ENCODE measurements at places on chromosomes 4 and X.

DNA sequence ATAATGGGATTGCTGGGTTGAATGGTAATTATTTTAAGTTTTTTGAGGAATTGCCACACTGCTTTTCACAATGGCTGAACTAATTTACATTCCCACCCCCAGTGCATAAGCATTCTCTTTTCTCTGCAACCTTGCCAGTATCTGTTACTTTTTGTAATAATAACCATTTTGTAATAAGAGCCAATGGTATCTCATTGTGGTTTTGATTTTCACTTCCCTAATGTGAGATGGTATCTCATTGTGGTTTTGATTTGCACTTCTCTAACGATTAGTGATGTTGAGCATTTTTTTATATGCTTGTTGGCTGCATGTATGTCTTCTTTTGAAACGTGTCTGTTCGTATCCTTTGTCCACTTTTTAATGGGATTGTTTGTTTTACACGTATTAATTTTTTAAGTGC lies 213.1 kb upstream of the HDX start:
- no peak for DNase-seq

DNA sequence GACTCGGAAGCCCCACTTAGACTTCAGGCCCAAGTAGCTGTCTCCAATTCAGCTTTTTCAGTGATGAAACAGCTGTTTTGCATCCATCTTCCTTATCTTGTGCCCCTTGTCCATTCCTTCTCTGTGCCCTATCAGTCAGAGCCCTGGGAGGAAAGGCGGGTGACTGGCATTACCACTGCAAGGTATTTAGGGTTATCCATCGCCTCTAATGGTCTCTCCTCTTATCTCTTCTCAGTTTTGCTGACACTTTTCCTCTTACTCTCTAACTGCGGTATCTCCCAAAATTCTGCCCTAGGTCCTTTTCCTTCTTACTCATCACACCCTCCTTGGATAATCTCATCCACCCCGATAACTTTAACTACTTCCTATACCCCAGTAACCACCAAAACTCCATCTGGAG lies 13.7 kb downstream of the GAB3 start:
- no peak for DNase-seq

DNA sequence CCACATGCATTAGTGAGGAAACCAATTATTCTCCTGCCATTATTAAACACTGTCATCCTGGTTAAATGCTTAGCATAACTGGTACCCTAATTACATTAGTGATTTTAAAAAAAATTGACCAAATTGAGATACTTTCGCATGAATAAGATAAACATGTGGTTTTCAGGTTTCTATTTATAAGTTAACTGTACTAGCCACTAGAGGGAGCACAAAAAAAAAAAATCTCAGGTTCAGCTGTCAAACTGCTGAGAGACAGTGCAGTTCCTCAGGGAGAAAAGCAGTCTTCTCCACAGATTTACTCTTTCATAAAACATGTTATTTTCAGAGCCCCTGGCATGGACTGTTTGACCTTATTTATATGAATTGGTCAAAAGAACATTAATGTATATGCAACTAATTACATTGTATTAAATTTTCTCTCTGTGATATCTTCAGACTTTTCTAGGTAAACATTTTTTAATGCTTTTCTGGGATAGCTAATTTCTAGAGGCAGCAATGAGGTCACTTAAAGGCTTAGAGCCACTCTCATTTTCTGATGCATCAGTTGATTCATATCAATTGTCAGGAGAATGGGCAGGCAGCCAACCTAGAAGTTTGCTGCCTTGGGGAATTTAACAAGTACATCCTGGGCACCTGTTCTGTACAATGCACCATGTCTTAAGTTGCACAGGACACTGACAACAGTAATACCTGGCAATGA lies 167.5 kb downstream of the CDS1 start:
- DNase-seq, result no peak

GRCh38 chr4:38086151-38086848 lies 126.1 kb downstream of the PTTG2 start:
- no peak for DNase-seq

DNA sequence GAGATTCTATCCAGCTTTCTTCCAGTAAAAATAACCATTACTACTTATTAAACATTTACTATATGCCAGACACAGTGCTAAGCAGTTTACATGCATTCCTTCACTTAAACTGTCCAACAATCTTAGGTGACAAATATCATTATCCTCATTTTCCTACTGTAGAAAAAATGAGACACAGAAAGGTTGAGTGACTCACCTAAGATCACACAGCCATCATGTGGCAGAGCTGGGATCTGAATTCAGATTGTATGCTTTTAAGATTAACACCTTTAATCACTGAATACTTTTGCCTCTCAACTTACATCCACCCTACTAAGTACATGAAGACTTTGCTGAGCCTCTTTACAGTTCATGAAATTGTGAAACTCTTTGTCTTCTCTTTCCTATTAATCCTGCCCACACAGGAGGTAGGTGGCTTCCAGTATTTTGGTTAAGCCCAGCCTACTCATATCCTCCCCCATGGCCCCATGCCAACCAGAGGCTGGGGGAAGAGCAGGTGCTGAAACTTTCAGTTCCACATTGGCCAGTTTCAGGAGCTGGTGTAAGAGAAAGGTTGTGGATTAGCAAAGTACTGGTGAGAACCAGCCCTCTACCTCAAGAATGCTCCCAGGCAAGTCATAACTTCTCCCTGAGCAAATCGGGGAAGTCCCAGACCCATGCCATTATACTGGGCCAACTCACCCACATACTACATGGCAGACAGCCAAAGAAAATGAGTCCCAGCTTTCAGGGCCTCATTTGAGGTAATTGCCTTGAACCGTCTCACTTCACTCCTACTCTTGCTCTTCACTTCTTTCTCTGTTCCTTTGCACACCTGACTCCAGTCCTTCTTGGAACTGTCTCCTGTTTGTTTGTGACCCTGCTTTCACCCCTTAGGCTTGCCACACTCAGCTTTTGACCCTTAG lies 211.1 kb downstream of the GUCY2F start:
- DNase-seq, result no peak

DNA sequence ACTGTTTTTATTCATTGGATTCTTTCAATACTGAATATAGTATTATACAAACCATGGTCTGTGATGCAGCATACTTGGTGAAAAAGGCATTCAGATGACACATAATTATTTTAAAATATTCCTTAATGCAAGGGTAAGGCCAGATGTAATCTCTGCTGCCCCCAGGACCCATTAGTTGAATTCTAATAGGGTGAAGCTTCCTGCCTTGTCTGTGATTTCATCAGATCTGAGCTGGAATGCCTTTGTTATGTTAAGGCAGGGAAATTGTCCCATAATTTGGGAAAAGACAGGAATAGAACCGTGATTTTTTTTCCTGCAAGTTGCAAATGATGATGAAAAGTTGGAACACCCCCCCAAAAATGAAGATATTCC lies 26.1 kb downstream of the ZRSR2 start:
- no peak for DNase-seq

DNA sequence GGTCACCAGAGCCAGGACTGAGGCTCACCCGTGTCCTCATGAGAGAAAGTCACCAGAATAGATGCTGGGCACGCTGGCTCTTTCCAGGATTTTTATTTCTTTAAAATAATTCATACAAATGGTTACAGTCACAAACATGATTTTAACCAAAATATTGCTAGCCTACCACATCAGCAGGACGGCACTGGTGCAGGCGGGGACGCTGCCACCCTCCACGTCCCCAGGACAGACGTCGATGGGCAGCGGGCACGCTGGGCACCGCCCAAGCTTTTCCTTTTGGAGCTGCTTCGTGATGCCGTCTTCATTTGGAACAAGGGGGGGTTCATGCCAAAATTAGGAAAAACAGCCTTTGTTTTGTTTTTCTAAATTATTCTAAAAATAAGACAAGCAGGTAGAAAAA lies 37.6 kb downstream of the CTBP1 start:
- DNase-seq, result no peak

DNA sequence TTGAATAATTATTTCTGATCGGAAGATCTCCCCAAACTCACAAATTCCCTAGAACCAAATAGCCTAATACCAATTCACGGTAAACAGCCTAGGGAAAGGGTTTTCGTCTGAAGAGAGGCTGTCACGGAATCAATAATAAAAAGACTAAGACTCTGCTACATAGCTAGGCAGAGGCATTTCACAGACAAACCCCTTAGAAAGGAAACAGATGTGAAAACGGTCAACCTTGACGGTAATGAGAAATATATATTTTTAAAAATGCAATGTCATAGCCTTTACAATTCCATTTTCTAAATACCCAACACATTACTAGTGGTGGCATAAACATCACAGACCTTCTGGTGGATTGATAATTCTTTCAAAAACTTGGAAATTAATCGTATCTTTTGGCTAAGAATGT lies 28.4 kb downstream of the PROM1 start:
- DNase-seq, result no peak

DNA sequence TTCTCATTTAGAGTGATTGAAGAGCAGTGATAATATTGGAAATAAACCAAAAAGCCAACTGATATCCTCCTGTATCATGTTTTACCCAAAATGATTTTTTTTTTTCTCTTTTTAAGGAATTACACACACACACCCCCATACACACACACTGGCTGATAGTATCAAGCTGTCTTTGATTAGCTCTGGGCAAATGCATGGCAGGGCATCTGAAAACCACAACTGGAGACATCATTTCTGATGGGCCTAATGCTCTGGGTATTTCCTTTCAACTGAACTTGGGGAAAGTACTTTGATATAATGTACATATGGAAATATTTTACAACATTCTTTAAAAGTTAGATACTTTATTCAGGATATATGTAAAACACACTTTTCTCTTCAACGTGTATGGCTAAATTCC lies 14.2 kb upstream of the OSTC start:
- no peak for DNase-seq

DNA sequence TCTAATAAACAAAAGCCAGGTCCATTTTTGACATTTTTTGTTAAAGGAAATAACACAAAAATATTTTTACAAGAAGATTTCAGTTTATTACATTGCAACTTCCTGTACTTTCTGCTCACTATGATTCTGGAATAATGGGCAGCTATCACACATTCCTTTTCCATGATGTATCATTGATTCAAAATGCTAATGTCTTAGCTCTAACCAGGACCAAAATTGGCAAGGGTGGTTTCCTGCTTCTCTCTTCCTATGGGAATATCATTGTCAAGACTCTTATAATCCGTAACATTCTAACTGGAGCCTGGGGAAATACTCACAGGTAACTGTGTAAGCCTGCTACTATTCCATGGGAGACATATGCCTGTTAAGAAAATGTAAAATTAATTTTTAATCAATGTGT lies 218.6 kb downstream of the DCAF12L2 start:
- no peak for DNase-seq

DNA sequence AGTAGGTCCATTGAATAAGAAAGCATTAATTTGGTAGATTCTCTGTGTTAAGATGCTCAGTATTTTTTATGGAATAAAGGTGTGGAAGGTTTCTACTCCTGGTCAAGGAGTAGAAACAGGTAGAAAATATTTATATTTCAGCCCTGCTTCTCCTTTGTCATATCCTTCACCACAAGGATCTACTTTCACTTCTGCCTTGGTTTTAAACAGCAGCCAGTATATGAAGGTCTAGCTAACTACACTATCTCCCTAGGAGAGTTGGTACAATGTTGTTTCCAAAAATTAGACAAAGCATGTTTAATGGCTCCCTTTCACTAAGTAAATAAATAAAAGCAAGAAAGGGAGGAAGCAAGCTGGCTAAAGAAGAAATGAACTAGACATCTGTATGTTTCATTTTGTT lies 44.6 kb upstream of the GYPA start:
- DNase-seq, result no peak

- no peak for DNase-seq
Measured at GRCh38 chr4:176569301-176569700, 223.4 kb downstream of the VEGFC start.

DNA sequence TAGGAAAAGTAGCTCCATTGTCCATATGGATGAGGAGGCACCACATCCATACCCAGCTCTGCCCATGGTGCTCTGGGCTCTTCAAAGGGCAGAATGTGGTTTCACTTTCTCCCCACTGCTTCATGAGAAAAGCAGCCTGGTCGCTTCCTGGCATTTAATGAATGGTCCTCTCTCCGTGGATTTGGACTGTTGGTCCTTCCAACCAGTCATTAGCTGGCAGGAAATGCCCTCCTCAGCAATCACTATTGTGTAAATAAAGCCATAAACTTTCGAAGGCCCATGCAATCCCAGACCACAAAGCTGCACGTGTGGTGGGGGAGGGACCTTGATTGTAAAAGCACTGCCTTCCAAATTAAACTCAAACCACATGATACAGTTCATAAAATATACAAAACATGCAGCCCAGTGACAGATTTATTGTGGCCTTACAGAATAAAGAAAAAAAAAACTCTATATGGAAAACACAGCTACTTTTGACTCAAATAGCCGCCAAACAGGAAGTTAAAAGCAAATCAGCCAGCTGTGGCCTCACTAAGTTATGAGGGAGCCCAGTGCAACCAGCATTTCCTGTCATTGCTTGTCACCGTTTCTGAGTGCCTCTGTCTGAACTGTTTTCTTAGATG lies 8.1 kb downstream of the MBNL3 start:
- DNase-seq, result no peak

GRCh38 chr4:142407596-142407995 lies 438.5 kb downstream of the INPP4B start:
- no peak for DNase-seq

DNA sequence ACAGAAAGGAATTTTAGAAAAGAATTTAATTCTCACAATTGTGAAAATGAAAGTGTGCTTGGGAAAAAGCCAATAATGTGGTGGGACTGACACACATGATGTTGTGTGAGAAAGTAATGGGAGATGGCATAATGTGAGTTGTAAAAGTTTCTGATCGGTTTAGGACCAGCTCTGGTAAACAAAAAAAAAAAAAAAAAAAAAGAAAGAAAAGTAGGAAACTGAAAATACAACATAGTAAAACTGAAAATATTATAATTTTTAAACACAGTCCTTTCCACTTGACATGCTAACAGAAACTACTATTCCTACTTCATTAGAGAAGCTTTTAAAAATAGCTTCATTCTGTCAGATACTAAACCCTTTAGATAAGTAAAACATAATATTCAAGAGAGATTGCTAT lies 28.2 kb downstream of the RAP1GDS1 start:
- no peak for DNase-seq

GRCh38 chr4:145195167-145195952 lies 15.0 kb upstream of the OTUD4 start:
- DNase-seq, result no peak

GRCh38 chr4:32684160-32684559 lies 1964.0 kb downstream of the PCDH7 start:
- no peak for DNase-seq

GRCh38 chrX:135481696-135482179 lies 38.7 kb upstream of the INTS6L start:
- no peak for DNase-seq

- no peak for DNase-seq
Measured at GRCh38 chr4:107304699-107305286, 268.7 kb upstream of the DKK2 start.

DNA sequence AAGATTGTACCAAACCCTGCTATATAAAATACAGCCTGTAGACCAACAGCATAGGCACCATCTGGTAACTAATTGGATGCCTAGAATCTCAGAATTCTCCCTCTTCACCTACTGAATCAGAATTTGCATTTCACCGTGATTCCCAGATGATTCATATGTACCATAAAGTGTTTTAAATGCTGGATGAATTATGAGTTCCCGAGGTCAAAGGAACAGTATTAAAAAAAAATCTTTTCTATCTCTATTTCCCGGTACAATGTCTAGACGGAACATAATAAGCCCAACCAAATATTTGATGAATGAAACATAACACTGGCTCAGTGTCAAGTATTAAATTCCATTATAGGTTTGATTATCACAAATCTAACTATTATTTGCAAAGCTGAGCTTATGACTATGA lies 280.0 kb downstream of the ANKRD50 start:
- no peak for DNase-seq

- no peak for DNase-seq
Measured at GRCh38 chrX:41588271-41588670, 100.5 kb upstream of the GPR34 start.

All from type B pancreatic cell (in vitro differentiated cells).